ENCODE measurements at places on chromosomes 5 and 9. TPM values are rescaled to one million over a fixed set of nuclear protein-coding genes. Genes with fewer than 3 reads are reported as not detected.

GRCh38 chr5:35921930-35922329 lies 16.5 kb downstream of the CAPSL start:
- H3K4me1 ChIP-seq: no peaks in the 10 kb centered on the region
- no peak overlapping the region for H3K4me3 ChIP-seq
- no peak overlapping the region for H3K27ac ChIP-seq
- no peaks in the 10 kb centered on the region for H3K36me3 ChIP-seq

- H3K4me1 ChIP-seq: no peaks in the 10 kb centered on the region
- no peak overlapping the region for H3K4me3 ChIP-seq
- no peaks in the 10 kb centered on the region for H3K36me3 ChIP-seq
- H3K27me3 ChIP-seq: no peaks in the 10 kb centered on the region
- no peak overlapping the region for H3K27ac ChIP-seq
Measured at GRCh38 chr5:141623186-141623585, 4.4 kb upstream of the DIAPH1 start.

- H3K36me3 ChIP-seq: no peaks in the 10 kb centered on the region
- H3K4me1 ChIP-seq: peaks cover 12% of the 10 kb centered on the region
- no peaks in the 10 kb centered on the region for H3K27me3 ChIP-seq
Measured at GRCh38 chr9:89386797-89387196, 68.5 kb downstream of the SECISBP2 start.

LCN15 gene
- total RNA-seq: not detected

DNA sequence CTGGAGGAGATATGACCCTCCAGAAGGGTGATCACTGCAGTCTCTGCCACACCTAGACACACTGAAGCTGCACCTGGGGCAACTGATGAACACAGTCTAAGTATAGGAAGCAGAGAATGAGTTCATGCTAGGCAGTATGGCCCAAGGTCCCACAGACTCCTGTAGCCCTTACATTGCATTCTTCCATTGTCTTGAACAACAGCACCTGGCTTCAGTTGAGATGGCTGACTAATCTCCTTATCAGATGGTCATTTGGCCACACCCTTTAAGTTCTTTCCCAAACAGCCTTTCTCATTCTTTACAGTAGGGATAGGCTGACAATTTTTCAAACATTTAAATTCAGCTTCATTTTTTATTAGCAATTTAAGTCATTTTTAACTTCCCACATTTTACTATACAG lies 23.1 kb downstream of the CENPK start:
- no peaks in the 10 kb centered on the region for H3K4me1 ChIP-seq
- H3K27ac ChIP-seq: no peak overlapping the region
- no peaks in the 10 kb centered on the region for H3K36me3 ChIP-seq
- no peaks in the 10 kb centered on the region for H3K27me3 ChIP-seq
- no peak overlapping the region for H3K4me3 ChIP-seq
- no peak for DNase-seq
